ENCODE measurements at places on chromosomes 5 and 9. TPM values are rescaled to one million over a fixed set of nuclear protein-coding genes. Genes with fewer than 3 reads are reported as not detected.

GRCh38 chr9:125255781-125256391 is 5.7 kb upstream of the GAPVD1 start:
- DNase-seq: no peak

GRCh38 chr5:75108931-75109596 is 56.7 kb upstream of the GCNT4 start:
- no peak for DNase-seq

DNA sequence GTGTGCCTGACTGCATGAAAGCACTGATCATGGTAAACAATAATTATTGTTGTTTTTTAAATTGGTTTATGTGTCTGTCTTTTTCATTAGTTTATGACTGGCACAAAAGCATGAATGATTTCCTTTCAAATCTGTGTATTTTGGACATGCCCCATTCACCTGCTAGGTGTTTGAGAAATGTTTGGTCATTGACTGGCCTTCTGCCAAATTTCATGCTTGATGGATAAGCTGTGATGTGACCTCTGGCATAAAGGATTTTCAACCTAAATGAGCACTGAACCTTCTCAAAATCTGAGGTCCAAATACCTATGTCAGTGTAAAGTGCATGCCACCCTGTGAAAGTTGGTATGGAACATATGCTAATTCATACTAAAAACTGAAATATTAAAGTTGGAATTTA is 204.5 kb downstream of the BRINP1 start:
- no peak for DNase-seq

DNA sequence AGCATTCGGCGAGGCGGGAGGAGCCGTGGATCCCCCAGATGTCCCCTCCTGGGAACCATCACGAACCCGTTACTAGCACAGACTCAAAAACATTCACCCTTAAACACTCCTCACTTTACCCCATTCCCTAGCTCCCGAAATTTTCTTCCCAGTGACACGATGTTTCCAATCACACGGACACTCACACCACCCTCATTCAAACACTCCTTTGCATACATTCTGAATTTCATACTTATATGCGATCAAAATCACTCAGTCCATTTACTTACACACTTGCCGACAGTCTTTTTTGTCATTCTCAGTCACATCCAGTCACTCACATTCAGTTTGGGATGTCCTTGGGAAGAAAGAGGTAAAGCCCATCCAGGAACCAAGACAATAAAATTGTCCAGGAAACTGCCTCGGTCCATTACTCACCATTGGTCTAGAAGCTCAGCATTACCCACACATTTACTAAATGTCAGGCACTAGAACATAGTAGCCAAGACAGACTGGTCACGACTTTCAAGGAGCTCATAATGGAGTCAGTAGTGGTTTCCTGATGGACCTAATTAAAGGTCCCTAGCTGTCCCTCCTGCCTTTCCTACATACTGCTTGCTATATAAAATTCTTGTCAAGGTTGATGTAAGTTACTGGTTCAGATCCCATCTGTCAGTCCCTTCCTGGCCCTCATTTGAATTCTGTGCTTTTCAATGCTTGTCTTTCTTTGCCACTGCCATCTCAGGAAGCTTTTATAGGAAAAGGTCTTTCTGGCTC is 574 bp downstream of the SLC35A4 start:
- no peak for DNase-seq

GRCh38 chr5:160970605-160971191 is 118.7 kb upstream of the ATP10B start:
- peak; percentile 42 for DNase-seq

ZSWIM6 gene
- total RNA-seq: 12.1 TPM

- DNase-seq: peak; percentile 91
Measured at GRCh38 chr5:41414598-41414997, 95.8 kb downstream of the PLCXD3 start.

ZNF366 gene
- total RNA-seq: 0.23 TPM

DNA sequence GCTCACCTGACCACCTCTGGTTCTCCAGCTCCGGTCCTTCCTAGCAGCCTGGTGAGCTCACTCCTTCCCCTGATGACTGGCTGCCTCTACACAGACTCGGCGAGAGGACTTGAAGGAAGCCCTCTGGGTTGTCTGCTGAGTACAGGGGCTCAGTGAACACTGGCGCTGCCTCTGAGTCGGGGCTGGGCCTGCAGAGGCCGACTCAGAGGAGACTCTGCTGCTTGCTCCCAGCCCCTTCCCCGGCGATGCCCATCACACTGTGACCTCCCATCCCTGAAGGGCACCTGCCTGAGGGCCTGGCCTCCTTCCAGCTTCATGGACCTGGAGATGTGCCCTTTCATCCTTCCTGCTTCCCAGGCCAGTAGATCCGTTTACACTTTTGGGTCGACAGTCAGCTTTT is 22.0 kb downstream of the CRB2 start:
- DNase-seq: no peak

C9orf50 gene
- not detected for total RNA-seq

FAM221B gene
- total RNA-seq: not detected

DNA sequence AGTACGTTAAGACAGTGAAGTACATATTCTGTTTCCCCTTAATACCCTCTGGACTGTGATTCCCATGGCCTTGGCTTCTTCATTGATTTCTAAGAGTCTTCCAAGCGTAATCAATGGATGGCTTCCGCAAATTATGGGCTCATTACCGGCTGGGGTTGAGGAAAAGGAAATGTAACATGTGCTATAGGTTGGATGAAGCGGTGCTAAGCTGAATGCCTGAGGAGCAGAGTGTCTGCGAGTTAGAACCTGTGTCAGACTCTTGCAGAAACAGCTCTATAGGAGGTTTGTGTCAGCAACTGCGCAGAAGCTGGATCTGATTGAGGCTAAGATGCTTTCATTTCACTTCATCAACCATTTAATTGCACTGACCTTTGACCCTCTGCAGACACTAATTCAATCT is 114.3 kb upstream of the CDH18 start:
- no peak for DNase-seq

GRCh38 chr5:61731946-61732314 is 399.9 kb downstream of the ZSWIM6 start:
- DNase-seq: no peak

F12 gene
- 3.6 TPM for total RNA-seq

DNA sequence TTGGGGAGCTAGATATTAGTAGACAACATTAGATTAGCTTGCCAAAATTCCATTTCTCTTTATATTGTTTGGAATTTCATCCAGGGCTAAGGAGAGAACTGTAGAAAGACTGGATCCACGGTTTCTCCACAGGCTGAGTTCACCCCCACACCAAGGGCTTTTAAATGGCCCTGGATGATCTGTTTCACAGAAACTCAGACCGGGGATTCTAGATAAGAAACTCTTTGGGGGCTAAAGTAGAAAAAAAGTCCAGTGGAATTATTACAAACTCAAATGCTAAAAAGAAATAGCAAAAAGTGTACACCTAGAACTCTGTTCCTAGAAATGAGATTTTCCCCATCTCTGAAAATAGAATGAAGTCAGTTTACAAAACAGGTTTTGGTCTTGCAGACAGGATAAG is 80.9 kb downstream of the SUSD1 start:
- DNase-seq: no peak

- no peak for DNase-seq
Measured at GRCh38 chr5:166910995-166911394, 1380.5 kb upstream of the WWC1 start.

ENHO gene
- total RNA-seq: 0.29 TPM

DNA sequence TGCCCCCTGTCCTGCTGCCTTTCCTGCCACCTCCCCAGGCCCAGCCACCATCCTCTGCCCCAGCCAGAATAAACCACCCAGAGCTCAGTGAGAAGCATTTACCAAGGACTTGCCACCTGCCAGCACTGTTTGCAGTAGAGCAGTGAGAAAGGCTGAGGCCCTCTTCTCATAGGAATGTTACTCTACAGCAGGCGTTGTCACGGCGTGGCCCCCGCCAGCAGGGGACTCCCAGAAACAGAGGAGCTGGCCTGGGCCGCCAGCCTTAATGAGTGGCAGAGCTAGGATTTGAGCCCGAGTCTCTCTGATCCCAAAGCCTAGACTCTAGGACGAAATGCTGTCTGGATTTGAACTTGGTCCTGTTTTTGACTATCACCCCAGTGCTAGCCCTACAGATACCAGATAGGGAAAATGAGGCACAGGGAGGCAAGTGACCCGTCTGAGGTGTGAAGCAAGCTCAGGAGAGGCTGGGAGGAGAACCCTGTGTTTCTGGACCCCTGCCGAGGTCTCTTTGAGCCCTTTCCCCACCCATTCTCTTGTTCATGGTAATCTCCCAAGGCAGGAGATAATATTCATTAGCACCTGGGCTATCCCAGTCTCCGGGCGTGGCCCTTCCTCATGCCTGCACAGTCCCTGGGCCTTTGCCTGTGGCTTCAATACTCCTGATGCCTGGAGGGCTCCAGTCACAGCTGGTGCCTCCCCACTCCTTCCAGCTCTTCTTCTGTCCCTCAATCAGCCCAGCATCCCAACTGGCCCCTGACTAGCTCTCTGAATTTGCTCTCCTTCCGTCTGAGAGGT is 30.7 kb downstream of the HRH2 start:
- DNase-seq: no peak

GRCh38 chr9:138049779-138050471 is 172.3 kb downstream of the CACNA1B start:
- no peak for DNase-seq

- DNase-seq: peak; percentile 29
Measured at GRCh38 chr5:87185838-87186237, 81.8 kb upstream of the RASA1 start.

ANKDD1B gene
- total RNA-seq: 0.06 TPM

LRRC70 gene
- total RNA-seq: 0.17 TPM
